ENCODE measurements at places on chromosomes 1 and 21.

DNA sequence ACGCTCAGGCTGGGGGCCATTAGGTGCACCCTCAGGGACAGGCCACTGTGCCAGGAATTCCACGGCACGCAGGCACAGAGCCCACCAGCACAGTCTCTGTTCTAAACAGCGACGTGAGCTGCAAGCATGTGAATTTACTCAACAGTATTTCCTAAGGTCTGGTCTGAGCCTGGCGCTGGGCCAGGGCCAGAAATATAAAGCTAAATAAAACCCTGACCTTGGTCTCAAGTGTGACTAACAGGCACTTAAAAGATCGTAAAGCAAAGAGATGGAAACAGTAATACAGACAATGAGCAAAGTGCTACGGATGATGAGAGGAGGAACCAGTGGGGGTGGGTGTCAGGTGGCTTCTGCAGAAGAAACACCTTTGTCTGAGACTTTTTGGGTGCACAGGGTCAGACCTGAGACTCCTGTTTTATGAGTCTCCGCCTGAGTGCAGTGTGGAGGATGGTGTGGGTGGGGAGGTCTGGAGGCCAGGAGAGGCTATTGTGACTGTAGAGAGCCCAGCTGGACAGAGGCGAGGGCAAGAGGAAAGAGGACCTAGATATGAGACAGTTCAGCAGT is 53.4 kb upstream of the EDN2 start:
- DNase-seq, result no peak

DNA sequence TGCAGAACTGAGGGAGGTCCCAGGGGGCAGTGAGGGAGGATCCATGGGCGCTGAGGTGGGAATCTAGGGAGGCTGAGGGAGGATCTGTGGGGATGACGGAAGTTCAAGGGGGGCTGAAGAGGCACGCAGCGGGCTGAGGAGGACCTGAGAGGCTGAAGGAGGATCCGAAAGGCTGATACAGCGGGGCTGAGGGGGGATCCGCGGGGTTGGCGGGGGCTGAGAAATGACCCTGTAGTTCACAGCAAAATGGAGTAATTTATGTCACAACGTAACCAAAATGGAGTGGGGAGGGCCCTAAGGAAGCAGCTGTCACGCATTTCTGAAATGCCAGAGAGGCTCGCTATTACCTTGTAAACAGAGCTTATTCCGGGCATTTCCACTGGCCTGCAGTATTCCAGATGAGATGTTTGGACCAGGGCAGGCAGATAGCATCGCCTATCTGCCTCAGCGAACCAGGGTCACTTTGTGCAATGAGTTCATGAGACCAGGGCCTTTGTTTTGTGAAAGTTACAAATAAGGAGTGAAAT is 926 bp upstream of the MRPL55 start:
- no peak for DNase-seq

DNA sequence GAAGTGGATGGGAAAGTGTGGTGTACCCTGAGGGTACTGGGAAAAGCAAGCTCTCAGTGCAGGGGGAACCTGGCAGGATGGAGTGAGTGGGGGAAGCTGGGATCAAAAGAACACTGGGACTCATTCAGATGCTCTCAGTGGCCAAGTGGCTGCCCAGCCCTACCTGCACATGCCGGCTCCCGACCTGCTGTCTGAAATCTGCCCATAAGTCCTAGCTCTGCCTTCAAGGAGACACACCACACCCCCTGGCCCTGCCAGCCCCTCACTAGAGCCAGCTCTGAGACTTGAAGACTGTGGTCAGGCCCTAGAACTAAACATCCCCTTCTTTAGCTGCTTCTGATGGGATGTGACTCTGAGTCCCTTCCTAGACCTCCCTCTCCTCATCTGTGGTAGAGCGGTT is 2.2 kb downstream of the TMEM54 start:
- DNase-seq, result no peak

DNA sequence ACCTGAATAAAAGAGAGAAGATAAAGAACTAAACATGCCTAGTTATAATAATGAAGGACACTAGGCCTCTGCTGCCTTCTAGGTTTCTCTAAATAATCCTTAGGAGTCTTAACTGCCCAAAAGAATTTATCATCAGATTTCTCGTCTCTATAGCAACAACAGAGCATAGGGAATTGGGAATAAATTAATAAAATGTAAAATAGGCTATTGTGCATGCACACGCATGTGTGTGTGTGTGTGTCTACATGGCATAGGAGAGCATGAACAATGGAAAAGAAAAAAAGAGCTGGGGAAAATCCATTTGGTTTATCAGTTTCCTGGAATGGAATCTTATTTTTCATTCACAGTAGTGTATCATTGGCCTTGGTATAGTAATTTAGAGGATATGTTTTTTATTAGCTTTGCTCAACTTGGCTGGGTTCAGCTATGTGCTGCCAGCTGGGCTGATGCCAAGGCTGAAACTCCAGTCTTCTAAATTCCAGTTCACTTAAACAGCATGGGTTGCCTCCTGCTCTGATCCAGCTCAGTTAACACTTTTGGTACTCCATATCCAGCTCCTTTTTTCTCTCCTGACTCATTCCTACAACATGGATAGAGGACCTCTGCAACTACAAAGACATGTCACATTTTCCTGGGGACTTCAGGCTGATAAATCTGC is 80.6 kb upstream of the SLFNL1 start:
- DNase-seq, result peak; percentile 27

DNA sequence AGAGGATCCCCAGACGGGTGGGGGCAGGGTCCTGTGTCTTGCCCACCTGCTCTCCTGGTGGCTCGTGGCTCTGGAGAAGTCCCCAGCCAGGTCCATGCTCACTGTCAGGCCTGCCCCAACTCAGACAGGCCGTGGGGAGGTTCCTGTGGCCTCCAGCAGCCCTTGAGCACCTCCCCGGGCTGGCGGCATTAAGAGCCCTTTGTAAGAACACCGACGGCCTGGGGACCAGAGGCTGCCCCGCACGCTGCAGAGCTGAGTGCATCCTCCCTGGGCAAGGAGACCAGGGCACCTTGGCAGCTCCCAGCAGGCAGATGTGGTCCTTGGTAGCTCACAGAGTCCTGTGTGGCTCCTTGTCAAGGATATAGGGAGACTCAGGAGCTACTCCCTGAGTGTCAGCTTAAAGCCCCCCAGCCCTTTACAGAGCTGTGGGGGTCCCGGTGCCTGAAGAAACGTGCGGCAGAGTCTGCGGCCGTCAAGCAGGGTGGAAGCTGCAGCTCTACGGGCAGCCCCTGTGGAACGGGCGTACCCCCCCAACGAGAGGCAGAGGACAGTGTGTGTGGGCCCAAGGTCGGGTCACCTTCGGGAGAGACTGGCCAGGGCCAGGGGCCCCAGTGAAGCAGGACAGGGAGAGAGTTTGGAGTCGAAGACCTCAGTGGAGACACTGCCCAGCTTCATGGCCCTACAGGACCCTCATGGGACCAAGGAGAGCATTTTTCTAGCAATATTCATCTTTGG is 118.6 kb downstream of the PRDM16 start:
- DNase-seq, result no peak

DNA sequence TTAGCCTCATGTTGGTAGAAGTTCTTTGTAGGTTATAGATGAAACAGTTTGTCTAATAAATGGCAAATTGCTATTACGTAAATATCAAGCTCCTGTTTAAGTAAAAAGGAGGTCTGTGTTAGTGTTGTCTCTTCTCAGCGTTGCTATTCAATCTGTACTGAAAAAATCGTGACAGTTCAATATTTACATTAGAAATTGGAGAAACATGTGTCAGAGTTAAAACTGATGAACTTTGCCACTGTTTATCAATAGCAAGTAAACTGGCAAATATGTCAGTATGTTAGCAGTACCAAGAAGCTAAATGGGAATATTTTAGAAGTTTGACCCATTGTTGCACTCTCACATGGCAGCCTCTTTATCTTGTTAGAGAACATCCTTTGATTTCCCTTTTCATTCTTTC is 218.5 kb downstream of the GPR52 start:
- no peak for DNase-seq

DNA sequence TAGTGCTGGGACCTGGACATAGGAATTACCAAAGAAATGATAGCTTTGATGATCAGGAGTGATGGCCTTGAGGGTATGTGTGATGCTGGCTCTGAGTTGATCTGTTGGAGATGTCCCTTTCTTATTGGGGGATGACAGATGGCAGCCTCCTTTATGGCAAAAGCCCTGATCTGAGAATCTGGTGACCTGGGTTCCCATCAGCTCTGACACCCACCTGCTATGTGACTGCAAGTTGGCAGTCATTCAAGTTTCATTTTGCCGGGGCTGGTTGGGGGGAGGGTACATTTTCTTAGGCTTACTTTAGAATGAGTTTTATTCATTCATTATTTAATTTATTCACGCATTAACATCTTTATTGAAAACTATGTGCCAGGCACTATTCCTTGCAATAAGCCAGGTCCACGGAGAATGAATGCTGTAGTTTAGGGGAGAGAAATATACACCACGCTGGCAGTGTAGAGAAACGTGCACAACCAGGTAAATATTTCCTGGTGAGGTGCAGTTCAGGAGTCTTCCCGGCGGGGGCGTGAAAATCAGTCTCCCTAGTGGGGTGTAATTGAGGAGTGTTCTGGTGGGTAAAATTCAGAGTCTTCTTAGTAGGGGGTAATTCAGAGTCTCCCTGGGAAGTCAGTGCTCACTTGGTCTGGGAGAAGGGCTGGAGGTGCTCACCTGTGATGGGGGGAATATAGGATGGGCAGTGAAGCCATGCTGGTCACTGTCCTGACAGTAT is 401.3 kb downstream of the CAMTA1 start:
- no peak for DNase-seq

GRCh38 chr21:32572574-32573420 is 12.5 kb downstream of the TCP10L start:
- no peak for DNase-seq

DNA sequence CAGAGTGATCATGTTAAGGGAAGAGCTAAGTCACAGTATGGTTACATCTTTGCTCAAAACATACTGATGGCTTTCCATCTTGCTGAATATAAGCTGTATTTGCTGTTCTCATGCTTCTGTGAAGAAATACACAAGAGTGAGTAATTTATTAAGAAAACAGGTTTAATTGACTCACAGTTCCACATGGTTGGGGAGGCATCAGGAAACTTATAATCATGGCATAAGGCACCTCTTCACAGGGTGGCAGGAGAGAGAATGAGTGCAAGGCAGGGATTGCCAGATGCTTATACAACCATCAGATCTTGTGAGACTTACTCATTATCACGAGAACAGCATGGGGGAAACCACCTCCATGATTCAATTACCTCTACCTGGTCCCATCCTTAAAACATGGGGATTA is 24.4 kb upstream of the RGS5 start:
- no peak for DNase-seq

DNA sequence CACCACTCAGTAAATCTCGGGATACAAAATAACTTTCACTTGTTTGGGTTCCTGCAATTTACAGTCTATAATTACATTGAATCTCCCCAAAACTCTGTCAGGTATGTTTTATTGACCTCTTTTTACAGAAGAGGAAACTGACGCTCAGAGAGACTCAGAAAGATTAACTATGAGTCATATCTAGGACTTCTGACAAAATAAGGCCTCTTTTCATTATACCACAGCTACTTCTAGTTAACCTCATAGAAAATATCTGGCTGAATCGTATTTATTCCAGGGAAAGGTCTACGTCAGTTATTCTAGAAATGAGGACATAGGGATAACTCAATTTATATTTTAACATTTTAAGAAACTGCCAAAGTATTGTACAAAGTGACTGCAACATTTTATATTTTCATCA is 211.1 kb upstream of the FAM78B start:
- DNase-seq, result no peak

GRCh38 chr1:237115035-237115434 is 73.1 kb downstream of the RYR2 start:
- no peak for DNase-seq

- DNase-seq, result no peak
These were observed 7.8 kb downstream of the IRF6 start for GRCh38 chr1:209797978-209798639.

DNA sequence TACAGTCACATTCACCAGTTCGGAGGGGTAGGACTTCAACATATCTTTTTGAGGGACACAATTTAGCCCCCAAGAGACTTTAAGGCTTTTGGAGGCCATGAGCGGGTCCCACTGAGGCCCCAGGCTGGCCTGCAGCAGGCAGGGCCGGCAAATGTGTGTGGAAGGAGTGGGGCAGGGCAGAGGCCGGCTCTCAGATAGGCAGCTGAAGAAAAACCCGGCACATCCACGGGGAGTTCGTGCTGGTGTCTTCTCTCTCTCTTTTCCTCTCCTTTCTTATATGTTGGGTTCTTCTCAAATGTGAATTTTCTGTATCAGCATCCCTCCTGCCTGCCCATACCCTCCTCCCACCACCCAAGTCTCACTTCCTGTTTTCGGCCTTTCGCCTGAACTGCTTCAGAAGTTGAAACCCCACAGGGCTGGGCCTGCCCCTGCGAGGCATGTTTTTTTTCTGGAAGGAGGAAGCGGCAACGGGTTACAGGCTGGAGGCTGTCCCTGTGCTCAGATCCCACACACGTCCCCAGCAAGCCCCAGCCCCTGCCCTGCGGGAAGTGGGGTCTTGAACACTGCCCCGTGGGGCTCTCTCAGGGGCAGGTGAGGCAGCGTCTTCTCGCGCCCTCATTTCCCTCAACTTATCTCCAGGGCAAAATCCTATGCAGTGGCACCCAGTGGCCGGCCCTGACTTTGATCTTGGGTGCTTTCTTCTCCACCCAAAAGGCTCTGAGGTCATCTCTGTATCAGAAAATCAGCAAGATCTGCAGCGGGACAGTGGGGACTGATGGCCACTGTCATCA is 9.7 kb upstream of the UMODL1 start:
- peak; percentile 18 for DNase-seq

DNA sequence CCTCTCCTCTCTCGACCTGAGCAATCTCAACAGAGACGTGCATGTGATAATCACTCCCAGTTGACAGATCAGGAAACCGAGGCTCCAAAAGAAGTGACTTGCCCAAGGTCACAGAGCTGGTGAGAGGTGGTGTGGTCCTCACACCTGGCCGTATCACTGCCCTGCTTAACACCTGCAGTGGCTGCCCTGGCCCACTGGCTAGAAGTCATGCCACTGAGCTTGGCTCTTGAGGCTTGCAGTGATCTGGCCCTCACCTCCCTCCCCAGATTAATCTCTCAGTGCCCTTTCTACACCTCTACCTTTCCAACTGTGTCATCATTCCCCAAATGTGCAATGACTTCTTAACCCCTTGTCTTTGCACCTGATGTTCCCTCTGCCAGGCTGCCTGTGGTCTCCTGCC is 38.8 kb downstream of the CDCP2 start:
- no peak for DNase-seq
